GM23248 (cell line): ENCODE measurements at places on chromosomes 2 and 18.
A peak's percentile ranks its signal among the peaks of the same experiment; 100 is the strongest.

- DNase-seq = no peak
Measured at GRCh38 chr2:189933041-189933440, 129.5 kb downstream of the MSTN start.

DNA sequence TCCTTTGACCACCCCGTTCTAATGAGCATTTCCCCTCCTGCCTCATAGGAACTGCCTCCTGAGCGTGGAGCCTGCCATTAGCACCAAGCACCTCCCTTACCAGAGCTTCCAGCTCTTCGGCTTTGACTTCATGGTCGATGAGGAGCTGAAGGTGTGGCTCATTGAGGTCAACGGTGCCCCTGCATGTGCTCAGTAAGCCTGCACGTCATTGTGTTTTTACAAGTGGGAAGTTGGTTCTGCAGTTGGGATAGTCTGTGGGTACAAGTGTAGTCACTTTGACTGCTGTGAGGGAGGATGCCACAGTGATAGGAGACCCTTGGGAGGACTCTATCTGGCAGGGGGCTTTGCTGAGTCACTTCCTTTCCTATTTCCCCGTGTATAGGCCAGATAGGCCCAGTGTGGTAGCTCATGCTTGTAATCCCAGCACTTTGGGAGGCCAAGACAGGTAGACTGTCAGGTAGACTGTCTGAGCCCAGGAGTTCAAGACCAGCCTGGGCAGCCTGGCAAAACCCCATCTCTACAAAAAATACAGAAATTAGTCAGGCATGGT lies 22.0 kb upstream of the POLR1B start:
- DNase-seq = no peak

DNA sequence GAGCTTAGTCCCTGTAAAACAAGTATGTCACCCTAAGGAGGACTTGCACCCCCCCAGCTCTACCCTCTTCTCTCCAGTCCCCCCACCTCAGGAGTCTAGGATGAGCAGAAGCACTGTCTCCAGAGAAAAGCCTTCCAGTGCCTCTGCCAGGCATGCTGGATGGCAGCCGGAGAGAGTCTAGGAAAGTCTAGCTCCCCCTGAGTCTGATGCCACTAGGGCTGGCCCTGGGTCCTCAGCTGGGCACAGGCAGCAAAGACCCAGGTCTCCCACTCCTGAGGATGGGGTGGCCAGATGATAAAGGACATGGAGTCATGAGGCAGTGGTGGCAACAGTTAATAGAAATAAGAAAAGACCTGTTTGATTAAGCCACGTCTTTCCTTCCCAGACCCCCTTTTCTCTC lies 225.6 kb downstream of the CYP26B1 start:
- DNase-seq = no peak

DNA sequence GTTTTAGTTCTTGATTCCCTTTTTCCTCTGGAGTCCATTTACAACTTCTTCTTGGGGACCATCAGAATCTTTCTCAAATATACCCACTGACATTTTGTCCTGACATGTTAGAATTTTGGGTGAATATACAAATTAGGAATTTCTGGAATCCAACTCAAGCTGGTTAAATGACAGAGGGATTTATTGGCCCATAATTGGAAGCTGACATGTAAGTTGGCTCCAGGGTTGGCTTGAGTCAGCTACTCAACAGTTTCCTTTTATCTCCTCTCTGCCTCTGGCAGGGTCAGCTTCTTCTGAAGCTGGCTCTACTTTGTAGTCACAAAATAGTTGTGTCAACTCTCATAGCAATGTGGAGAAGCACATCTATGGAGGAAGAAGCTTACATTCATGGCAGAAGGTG lies 36.6 kb upstream of the PPP1R1C start:
- peak; percentile 38 for DNase-seq

GRCh38 chr18:57579934-57580333 lies 6.6 kb downstream of the FECH start:
- DNase-seq = no peak

DNA sequence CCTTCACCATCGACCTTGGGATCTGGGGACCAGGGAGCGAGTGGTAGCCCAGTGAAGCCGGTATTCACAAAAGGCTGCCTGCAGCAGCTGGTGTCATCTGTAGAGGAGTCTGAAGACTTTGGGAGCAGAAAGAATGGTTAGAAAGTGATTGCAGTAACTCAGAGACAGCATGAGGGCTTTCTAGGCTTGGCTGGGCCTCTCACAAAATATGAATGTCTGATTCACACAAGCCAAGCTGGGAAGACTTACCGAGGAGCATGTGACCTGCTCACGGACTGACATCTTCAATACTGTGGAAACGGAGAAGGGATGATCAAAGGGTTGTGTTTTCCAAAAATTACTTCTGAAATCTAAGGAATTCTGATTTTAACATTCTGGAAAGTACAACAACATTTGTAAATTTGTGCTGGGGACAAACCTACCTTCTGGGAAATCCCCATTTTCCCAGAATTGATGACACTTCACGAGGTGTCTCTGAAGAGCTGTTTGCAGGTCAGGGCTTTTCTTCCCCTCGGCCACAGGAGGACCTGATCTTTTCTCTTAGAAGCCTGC lies 111.7 kb downstream of the ACOXL start:
- no peak for DNase-seq

DNA sequence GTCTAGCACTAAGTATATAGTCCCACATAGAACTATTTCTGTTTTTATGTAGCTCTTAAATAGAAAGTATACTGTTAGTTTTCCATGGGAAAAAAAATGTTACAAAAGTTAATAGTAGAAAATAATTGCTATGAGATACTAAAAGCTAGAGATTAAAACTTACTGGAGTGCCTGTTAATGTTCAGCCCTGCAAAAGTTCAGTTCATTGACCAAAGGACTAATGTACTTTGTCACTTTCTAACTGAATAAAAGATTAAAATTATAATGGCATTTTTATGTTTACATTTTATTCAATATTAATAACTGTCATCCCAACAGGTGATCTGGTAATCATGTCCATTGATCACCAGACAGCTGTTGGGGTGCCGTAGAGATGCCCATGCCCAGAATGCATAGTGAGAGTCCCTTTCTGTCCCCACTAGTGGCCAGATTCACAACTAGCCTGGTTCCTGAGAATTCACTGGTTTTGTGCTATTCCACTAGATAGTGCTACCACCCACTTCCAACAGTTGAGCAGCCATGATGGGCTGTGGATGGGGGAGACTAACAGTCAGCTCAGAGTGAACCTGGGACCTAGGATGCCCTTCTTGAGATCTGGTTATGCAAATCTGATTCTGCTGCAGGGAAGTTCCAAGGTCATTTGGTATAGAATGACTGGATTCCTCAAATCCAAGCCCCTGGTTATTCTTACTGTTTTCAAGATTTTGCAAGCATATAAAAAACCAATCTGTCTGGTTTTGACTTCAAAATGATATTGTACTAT lies 57.8 kb downstream of the AFTPH start:
- no peak for DNase-seq
